ENCODE measurements at places on chromosomes 4 and X.

- DNase-seq: no peak
These were observed 274.2 kb upstream of the AGTR2 start for GRCh38 chrX:115896362-115896761.

DNA sequence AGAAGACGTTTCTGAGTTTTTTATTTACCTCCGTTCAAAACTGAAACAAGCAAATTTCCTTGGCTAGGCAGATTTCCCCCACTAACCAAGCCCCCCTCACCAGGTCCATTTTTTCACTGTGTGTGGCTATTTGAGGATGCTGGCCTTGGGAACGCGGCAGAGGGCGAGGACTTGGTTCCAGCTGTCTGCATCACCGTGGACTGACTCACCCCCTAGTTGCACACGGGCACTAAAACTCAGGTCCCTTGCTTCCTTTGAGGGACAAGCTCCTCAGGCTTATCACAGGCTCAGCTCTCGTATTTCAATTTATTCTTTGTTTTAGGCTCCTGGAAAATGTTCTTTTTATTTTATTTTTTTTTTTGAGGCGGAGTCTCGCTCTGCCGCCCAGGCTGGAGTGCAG lies 8.4 kb upstream of the MTNR1A start:
- no peak for DNase-seq

- no peak for DNase-seq
These were observed 121.4 kb downstream of the GPAT3 start for GRCh38 chr4:83657336-83657735.

DNA sequence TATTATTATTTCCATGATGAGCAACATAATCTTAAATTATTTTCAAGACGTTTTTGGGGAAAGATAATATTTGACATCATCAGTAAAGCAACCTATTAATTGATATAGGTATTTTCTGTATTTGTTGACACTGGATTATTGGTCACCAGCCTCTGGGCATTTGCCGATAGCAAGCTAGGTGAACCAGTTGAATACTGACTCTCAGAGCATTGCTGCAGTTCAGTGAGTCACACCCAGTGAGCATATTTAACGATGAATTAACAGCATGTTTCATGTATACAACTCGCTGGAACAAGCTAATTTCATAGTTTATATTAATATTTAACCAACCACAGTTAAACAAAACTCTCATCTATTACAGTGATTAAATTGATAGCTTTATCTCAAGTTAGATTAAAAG lies 1006.0 kb upstream of the DIAPH2 start:
- no peak for DNase-seq

DNA sequence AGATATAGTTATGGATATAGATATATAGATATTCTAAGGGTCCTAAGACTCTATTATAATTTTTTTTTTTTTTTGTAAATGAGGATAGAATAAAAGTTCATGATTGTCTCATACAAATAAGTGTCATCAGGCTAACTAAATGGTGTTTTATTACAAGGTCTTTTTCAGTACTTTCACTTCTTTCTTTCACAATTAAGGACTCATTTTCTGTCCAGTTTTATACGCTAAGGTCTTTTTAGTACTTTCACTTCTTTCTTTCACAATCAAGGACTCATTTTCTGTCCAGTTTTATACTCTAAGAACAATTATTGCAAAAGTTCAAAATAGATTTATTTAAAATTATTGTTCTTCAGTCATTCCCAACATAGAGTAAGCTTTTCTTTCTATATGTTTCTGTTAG lies 32.7 kb downstream of the RUFY3 start:
- no peak for DNase-seq

DNA sequence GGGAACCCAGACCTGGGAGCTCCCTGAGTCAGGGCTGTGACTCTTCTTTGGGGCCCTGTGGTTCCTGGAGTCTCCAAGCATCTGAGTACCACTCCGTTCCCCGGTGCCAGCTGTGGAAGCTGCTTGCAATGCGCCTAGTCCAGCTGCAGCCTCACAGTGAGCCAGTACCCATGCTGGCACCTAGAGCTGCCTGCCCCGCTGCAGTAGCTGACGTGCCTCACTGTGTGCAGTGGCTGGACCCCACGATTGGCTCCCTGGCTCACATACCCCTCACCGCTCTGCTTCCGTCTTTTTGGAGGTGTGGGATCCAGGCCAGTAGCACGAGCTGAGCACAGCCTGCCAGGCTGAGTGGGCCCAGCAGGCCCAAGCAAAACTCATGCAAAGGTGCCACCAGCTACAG lies 32.1 kb upstream of the PAGE1 start:
- no peak for DNase-seq

- DNase-seq: no peak
These were observed 46.8 kb upstream of the NDST3 start for GRCh38 chr4:117987464-117987863.

DNA sequence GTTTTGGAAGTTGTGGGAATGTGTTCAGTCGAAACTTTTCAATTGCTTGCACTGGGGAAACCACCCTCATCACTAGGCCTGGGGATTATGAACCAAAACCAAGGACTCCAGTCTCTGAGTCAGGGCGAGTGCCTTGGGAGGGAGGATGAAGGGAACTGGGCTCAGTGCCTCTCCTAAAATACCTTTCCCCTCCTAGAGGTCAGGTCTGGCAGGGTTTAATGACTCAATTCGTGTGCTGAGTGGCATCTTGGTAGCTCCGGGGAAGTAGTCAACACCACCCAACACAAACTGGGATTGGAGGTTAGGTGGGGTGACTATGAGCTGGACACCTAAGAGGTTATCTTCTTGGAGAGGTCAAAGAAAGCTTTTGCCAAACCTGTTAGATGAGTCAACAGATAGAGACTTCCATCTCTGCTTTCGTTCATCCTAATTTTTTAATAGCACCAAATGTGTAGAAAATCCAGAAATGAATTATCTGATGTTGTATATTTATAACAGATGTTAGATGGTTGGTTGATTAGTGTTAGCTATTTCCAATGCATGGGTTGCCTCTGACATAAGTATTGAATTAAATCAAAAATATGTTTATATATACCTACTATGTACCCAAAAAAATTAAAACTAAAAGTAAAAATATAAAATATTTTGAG lies 202.8 kb downstream of the SHROOM3 start:
- no peak for DNase-seq

- no peak for DNase-seq
These were observed 24.3 kb downstream of the PDE5A start for GRCh38 chr4:119604266-119604665.

DNA sequence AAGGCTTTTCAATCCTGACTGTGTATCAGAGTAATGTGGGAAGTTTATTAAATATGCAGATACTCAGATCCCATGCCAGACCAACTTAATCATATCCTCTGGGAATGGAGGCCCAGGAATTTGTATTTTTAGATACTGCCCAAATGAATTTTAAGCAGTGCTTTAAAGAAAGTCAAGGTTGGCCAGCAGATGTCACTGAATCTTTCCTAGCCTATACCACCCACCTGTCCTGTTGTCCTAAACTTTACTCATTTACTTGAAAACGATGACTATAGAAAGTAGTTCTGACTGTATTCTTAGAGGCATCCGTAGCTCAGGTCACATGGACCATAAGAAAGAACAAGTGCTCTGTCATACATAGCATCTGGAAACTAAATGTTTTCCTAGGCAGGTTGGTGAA lies 79.9 kb downstream of the AMOT start:
- DNase-seq: no peak

- no peak for DNase-seq
These were observed 182.2 kb upstream of the KCNIP4 start for GRCh38 chr4:22130741-22131140.

DNA sequence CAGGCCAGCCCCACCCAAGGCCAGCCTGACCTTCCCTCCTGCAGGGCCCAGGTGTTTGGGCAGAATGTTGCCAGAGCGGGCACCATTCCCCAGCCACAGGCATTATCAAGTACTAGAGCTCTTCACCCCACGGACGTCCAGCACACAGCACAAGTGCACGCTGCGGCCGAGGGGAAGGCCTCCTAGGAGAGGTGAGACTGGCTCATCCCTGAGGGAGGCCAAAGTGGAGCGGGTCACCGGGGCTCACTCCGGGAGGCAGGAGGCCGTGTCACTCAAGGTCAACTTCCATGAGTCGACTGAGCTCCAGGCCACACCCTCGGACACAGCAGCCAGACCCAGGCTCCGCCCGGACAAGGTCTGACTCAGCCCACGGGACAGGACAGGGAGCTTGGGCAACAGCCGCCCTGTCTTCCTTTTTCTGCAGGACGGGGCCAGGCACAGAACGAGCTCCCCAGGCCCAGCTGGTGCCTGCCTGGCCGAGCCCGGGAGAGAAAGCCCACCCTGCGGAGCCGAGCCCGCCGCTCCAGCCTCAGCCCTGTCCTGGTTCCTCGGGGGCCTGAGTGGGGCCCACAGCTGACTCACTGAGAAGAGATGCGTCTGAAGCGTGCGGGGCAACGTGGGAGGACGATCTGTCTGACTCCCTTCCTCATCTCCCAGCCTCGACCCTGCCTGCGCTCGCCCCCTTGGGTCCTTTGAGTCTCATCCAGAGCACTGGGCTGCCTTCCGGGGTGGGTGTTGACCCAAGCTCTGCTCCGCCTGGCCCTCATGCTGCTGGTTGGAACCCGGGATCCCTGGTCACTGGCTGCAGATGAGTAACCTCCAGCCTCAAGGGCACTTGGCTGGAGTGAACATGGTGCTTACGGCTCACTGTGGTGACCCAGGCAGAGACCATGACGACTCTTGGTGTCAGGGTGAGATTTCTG lies 1.6 kb downstream of the SLC49A3 start:
- peak; percentile 89 for DNase-seq

DNA sequence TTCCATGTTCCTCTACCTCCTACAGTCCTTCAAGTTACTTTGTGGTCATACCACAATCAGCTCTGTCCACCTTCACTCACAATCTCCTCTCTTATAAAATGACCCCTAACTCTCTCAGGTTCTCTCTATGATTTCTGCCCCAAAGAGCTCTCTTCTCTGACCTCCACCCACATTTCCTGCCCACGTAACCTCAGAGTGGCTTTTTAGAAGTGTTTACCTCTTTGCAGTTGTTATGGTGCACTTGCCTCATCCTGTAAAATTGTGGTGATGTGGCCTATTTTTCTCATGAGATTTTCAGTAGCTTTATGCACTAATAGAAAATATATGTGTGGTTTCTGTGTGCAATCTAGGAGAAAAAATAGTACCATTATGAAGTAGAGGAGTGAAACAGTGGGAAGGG lies 215.8 kb downstream of the PACRGL start:
- no peak for DNase-seq

DNA sequence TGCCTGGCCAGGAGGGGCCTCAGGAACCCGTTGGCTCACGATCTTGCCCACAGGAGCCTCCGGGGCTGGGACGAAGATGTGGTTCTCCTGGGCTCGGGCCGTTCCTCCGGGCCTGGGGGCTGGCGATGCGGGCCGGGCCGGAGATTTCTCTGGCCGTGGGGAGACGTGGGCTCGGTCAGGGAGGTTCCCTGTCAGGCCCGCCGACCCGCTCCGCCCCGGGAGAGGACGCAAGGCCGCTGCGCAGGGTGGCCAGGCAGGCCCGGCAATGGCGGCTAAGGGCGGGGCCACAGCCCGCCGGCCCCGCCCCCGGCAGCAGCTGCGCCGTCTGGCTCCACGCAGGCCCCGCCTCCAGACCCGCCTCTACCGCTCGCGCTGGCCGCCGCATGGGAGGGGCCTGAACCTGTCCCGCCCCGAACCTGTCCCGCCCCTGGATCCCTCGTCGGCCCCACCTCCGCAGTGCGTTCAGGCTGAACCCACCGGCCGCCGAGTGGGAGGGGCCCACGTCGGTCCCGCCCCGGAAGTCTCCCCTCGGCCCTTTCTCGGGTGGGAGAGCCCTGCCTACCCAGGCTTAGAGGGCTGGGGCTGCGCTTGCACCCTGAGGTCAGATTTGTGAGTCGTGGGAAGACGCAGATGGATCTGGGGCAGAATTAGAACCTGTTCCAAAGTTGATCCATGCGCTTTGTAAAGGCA lies at the start of gene FAM3A:
FAM3A (minus strand) TSS at position 267 of the 690 bp plus-strand sequence. CDS start 460 bp downstream, outside the sequence.
- peak; percentile 95 for DNase-seq

DNA sequence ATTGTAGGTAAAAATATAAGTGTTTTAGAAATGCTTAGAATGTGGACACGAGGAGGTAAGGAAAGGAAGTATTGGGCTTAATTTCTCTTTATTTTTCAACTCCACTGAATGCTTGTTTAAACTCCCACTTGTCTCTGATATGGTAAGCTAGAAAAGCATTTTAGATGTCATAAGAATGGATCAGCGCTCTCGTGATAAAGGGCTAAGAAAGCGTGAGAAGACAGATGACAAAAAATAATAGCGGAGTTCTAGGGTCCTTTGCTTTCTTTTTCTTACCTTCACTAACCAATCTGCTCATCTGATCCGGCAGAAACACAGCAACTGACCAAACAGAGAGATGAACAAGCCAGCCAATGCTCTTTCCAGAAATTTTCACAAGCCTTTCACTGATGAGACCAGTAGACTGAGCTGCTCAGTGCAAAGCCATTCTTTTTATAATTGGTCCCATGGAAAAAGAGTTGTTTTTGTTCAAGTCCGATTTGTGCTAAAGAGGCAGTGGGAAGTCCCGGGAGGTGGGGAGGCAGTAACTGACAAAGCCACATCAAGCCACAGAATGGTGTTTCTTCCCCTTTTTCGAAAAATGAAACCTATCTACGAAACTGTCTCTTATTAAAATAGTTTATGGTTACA lies at the start of gene TASL:
TASL (minus strand) TSS at position 405 of the 630 bp plus-strand sequence. CDS start 17,411 bp downstream, outside the sequence.
- DNase-seq: no peak

DNA sequence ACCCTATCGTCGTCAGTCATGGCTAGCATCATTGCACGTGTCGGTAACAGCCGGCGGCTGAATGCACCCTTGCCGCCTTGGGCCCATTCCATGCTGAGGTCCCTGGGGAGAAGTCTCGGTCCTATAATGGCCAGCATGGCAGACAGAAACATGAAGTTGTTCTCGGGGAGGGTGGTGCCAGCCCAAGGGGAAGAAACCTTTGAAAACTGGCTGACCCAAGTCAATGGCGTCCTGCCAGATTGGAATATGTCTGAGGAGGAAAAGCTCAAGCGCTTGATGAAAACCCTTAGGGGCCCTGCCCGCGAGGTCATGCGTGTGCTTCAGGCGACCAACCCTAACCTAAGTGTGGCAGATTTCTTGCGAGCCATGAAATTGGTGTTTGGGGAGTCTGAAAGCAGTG lies 1.6 kb downstream of the ZCCHC12 start:
- peak; percentile 4 for DNase-seq
